ENCODE measurements at places on chromosomes 13 and 19.

DNA sequence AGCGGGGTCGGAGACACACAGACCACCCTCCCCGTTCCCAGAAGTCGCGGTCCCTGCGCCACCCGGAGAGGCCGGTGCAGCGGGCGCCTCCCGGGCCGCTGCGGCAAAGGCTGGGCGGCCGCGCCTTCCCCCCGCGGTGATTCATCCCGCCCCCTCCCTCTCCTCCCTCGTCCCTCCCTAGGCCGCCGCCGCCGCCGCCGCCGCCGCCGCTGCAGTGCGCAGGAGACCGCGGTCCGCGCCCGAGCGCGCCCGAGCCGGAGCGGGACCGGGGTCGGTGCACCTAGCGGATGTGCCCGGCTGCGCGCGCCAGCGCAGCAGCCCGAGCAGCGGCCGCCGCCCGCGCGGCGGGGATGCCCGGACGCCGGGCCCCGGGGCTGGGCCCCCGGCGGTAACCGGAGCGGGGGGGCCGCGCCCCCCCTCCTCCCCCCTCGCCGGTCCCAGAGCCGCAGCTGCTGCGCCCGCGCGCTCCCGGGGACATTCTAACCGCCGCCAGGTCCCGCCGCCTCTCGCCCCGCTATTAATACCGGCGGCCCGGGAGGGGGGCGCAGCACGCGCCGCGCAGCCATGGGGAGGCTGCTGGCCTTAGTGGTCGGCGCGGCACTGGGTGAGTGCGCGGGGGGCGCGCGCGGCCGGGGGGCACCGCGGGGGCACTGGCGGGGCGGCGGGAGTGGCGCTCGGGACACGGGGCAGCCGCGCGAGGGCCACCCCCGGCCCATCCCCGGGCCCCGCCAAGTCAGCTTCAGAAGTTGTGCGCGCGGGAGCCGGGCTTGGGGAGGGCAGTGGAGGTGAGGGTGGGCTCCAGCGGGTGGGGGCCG lies at the start of gene SCN1B:
Gene SCN1B, plus strand, starts transcription at position 214 of the 815 bp plus-strand sequence. Its CDS starts 351 bp downstream, at position 565.
- peak; percentile 75 for DNase-seq

GRCh38 chr13:67303661-67304333 lies 73.7 kb upstream of the PCDH9 start:
- no peak for DNase-seq

GRCh38 chr19:46384396-46384795 lies 29.0 kb downstream of the CCDC8 start:
- peak; percentile 92 for DNase-seq

GRCh38 chr13:37065890-37066526 lies 6.5 kb upstream of the SUPT20H start:
- DNase-seq = no peak

GRCh38 chr13:34011552-34012085 lies 193.7 kb downstream of the RFC3 start:
- no peak for DNase-seq

- DNase-seq = no peak
Measured at GRCh38 chr13:25683056-25683455, 311.3 kb downstream of the ATP8A2 start.

DNA sequence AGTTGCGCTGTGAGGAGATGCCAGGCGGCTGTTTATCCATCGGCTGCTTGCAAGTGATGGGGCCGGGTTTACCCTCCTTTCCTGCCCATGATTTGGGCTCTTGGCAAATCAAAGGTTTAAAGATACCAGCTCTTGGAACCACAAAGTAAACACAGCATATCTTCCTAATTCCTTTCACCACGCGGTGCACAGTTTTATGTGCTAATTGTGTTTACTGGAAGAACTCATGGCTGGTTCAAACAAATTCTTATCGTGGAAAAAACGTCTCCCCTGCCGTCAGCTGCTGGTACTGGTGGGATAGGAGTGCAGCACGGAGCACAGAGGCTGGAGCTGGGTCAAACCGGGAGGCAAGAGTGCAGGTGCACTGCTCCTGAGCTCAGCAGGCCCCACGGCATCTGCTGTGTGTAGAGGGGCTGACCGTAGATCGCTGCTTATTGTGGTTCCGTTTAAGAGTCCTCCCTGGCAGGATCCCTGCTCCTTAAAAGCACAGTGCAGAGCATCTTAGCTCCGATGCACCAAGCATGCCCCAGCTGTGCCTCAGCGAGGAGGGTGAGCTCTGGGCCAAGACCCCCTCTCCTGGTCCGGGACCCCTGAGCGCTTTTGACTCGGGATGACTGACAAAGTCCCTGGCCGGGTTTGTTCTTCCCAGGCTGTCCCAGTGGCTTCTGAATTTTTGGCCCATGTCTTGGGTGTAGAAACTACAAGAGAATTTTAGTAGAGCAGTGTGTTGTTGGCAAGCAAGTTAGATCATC lies 51.3 kb upstream of the GAS6 start:
- peak; percentile 5 for DNase-seq

- no peak for DNase-seq
Measured at GRCh38 chr13:113976711-113977684, 3.1 kb upstream of the C13orf46 start.

- DNase-seq = no peak
Measured at GRCh38 chr13:84139561-84140158, 257.4 kb upstream of the SLITRK1 start.

DNA sequence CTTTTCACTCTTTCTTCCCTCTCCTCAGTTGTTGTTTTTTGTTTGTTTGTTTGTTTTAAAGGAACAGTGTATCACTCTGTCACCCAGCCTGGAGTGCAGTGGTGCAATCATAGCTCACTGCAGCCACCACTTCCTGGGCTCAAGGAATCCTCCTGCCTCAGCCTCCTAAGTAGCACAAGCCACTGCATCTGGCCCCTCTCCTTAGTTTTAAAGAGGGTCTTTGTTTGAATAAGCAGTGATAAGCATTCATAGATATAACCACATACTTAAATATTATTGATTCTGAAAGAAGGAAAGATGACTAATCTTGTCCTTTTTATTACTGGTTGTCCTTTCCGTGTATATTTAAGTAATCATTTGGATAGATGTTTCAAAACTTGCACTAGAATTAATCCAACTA lies 26.7 kb downstream of the ERCC5 start:
- no peak for DNase-seq

GRCh38 chr13:96967248-96967745 lies 27.0 kb downstream of the OXGR1 start:
- no peak for DNase-seq

DNA sequence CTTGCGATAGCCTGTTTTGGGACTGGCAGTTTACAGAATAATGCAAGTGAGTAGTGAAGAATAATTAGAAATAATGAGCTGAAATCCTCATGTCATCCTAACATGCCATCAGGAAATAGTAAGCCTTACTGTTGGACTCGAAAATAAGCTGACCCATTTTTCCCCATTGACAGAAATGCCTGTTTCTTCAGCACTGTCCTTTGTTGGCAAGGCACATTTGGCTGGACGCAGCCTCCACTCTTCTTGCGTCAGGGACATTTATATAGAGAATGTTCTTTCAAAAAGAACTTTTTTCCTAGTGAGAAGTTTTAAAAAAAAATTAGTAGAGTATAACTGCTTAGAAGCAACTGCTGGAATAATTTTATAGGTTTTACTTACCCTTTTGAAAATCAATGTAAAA lies 47.1 kb downstream of the ARHGAP35 start:
- DNase-seq = no peak

- DNase-seq = peak; percentile 60
Measured at GRCh38 chr19:55340784-55341147, 1.1 kb downstream of the KMT5C start.

DNA sequence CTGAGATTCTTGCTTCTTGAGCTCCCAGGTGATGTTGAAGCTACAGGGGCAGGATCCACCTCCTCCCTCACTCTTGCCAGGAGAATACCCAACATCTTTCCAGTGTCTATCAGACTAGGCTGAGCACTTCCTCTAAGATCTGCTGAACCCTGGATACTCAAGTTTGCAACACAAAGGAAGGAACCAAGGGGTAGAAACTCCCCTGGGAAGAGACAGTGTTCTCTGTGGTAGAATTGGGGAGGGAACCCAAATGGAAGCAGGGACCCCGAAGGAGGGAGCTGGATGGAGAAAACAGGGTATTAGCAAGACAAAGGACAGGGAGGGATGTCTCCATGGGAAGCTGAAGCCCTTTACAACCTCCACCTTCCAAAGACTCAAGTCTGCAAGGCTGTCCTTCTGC lies 117.6 kb downstream of the DNAJC15 start:
- DNase-seq = no peak

- no peak for DNase-seq
Measured at GRCh38 chr19:34310494-34310981, 54.5 kb upstream of the GPI start.

- no peak for DNase-seq
Measured at GRCh38 chr13:25783076-25783475, 268.7 kb downstream of the SHISA2 start.

DNA sequence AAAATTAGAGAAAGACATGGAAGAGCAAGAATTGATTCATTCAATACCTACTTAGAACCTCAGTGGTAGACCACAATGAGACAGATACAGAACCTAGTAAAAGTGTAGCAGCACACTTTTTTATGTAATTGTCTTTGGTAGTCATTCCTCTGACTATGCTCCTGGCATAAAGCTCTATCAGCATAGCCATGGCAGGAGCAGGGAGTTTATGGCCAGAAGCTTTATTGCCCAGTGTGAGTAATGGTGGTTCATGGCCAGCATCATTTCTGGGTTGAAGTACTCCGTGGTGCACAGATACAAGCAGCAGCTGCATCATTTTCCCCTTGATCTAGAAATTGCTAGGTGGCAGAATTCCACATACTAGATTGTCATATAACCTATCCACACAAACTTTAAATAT lies 352.6 kb downstream of the TBC1D4 start:
- no peak for DNase-seq

GRCh38 chr19:37334179-37335071 lies 36.5 kb upstream of the ZNF527 start:
- peak; percentile 91 for DNase-seq

- no peak for DNase-seq
Measured at GRCh38 chr13:22200440-22200839, 529.6 kb downstream of the FGF9 start.

DNA sequence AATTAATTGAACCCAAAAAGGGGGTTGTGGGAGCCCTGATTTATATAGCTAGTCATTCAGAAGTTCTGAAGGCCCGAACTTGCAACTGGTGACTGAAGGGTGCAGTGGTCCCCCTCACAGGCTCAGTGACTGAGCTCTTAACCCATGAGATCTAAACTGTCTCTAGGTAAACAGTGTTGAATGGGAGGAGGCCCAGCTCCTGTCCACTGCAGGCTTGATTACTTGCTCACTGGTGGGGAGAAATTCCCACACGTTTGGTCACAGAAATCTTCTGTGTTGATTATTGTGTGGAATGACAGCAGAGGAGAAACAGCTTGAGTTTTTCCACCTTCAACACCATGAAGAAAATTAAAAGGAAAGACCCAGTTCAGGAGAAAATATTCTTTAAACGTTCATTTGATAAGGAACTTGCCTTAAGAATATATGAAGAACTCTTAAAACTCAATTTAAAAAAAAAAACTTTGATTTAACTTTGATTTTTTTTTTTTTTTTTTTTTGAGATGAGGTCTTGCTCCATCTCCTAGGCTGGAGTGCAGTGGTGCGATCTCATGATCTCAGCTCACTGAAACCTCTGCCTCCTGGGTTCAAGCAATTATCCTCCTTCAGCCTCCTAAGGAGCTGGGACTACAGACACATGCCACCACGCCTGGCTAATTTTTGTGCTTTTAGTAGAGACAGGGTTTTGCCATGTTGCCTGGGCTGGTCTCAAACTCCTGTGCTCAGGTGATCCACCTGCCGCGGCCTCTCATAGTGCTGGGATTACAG lies 249.3 kb downstream of the UQCRFS1 start:
- DNase-seq = no peak

- peak; percentile 56 for DNase-seq
Measured at GRCh38 chr13:50714891-50715290, 128.6 kb downstream of the DLEU7 start.

- no peak for DNase-seq
Measured at GRCh38 chr13:85823832-85824231, 24.6 kb upstream of the SLITRK6 start.

- DNase-seq = no peak
Measured at GRCh38 chr13:99883805-99884204, 87.8 kb downstream of the ZIC5 start.

GRCh38 chr19:17706750-17707181 lies 12.5 kb upstream of the MAP1S start:
- no peak for DNase-seq

GRCh38 chr19:19409205-19409604 lies 3.7 kb downstream of the GATAD2A start:
- no peak for DNase-seq

- DNase-seq = no peak
Measured at GRCh38 chr13:29939158-29939557, 88.7 kb upstream of the UBL3 start.

DNA sequence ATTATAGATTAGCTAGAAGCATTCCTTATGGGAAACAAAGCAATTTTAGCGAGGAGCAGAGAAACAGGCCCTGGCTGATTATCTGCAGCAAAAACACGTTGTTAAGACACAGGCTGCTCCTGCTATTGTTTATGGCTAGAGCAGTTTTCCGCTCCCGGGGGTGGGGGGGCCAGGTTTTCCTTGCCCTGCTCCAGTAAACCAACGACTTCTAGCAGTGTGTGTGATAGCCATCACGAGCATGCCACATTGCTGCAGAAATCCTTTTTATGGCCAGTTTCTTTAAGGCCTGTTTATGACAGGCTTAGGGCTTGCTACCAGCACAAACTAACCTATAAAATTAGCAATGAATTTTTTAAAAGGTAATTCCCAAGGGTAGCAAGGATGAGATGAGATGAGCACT lies 18.4 kb upstream of the IL17D start:
- DNase-seq = no peak

DNA sequence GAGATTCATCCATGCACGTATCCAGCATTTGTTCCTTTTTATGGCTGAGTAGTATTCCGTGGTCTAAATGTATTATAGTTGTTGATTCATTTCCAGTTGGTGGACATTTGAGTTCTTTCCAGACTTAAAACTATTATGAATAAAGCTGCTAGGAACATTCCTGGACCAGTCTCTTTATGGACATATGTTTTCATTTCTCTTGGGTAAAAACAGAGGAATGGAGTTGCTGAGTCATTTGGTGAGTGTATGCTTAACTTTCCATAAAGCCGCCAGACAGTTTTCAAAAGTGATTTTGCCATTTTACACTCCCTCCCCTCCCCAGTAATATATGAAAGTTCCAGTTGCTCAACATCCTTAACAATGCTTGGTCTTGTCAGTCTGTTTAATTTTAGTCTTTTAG lies 116.4 kb downstream of the TSHZ3 start:
- no peak for DNase-seq

GRCh38 chr19:11452620-11453310 lies 17.3 kb downstream of the PRKCSH start:
- DNase-seq = peak; percentile 50

GRCh38 chr13:55439450-55439849 lies 1701.3 kb upstream of the PRR20A start:
- peak; percentile 6 for DNase-seq

- no peak for DNase-seq
Measured at GRCh38 chr13:51808811-51809210, 4.8 kb upstream of the DHRS12 start.

- DNase-seq = no peak
Measured at GRCh38 chr13:60689571-60689970, 292.6 kb downstream of the TDRD3 start.

GRCh38 chr19:5122121-5122400 lies 153.1 kb downstream of the KDM4B start:
- no peak for DNase-seq

GRCh38 chr13:42969565-42970172 lies 22.4 kb downstream of the EPSTI1 start:
- DNase-seq = peak; percentile 65

Data from WERI-Rb-1 (cell line).